ENCODE measurements at places on chromosomes 7 and 10.

DNA sequence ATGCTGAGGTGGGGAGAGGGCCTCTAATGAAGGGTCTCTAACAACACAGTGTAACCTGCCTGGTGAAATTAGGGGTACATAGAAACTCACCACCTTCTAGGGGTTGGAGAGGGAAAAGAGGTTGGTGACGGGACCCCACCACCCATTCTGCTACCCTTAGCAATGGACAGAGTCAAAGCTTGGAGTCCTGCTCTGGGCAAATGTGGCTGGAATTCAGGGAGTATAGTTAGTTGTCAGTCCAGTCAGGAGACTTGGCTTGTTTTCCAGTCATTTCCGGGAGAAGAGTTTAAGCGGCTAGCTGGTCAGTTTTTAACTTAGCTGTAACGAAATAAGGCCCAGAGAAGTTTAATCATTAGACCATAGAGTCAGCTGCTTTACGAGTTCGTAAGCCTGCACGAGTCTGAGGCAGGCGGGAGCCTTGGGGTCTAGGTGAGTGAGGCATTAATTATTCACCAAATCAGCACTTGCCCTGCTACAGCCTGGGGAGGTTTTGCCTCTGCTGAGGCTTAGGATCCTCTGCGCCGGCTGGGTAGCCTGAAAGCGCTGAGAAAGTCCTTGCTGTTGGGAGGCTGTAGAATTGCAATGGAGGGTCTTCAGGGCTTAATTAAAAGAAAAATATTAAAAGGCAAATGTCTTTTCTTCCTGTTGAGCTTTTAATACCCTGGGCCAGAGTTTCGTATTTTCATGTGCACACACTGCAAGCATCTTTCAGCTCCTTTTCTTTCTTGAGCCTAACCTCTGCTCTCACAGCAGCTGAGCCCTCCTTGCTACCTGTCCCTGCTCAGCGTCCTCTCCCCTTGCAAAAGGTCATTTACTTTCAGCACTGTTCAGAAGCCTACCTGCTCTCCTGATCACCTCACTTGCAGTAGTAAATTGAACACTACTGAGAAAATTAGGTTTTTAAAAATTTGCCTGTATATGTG lies 1.5 kb upstream of the LAMB1 start:
- DNase-seq = no peak

DNA sequence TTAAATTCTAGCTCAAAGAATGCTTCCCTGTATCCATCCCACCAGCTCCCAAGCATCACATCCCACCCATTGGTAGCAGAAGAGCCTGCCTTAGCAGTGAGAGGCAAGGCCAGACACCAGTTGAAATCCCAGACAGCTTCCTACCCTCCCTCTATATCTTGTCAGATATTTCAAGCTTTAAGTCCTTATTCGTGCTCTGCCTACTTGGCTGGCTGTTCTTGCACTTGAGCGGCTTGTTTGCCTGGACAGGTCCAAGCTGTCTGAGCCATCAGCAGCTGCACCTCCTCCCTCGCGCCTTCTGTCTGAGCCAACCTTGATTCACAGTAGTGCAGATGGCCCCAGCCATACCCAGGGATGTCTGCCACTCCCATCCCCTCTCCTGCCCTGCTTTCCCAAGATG lies 16.4 kb downstream of the LRRC4 start:
- peak; percentile 13 for DNase-seq

DNA sequence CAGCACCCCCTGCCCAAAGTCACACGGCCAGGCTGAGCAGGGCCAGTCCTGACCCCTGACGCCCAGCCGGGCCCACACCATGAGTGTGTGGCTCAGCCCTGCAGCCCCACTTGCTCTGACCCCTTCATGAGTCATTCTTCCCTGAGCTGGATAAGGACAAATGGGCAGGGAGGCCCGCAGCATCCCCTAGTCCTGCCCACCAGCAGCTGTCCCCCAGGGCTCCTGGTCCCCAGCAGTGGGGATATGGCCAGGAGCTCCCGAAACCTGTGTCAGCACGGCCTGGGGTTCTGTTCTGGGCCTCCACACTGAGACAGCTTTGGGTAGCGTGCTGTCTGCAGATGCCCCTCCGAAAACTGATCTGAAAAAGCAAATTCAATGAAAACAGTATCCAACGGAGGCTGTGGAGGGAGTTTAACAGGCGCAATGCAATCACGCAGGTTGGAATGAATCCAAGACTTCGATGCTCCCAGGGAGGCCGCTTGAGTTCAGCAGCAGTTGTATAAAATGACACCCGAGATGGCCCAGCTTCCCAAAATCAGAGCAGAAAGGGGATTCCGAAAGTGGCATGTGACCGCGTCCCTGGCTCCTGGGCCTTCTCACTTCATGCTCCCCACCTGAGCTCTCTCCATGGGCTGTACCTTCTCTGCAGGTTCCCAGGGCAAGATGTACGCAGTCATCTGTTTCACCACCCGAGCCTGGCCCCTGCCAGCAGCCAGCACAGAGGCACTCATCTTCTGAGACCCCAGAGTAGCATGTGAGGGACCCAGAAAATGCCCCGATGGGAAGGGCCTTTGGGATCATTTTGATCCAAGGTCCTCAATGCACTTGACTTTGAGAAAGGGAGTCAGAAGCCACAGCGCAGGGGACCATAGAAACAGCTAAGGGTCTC lies 214.1 kb downstream of the USP6NL start:
- DNase-seq = no peak

- DNase-seq = no peak
Observed at GRCh38 chr7:114450431-114450830, 35.8 kb downstream of the FOXP2 start.

DNA sequence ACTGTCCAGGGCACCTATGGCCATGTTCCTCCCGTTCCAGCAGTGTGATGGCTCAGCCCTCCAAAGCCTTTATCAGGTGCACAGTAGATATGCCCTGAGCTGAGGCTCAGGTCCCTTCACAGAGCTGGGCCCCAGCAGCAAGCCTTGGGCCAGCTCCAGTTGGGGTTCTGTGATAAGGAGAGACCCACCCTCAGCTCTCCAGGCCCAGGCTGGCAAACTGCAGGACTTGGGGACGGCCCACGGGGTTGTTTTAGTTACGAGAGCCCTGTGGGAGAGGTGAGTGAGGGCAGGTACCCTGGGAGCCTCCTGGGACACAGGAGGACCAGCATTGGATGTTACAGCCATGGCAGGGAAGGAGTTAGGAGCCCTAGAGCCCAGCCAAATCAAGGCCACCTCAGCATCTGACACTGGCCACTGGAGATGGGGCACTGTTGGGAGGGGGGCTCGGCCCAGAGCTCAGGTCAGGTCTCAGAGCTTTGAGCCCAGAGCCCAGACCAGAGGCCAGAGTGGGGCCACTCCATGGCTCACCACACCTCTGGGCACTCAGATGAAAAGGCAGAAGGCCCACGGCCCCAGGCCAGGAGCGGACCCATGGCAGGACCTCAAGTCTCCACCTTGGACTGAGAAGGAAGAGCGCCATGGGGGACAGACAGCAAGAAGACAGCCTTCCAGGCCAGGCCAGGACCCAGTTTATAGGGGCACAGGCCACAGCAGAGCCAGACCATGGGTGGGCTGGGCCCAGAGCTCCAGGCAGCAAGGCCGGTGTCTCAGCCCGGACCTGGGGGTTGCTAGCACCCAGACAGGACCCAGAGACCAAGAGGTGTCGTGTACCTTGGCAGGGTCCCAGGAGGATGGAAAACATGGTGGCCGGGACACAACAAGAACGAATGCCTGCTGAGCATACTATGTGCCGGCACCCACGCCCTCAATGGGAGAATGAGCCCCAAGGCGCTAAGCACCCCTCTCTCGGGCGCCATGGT lies 12.8 kb downstream of the GRID1 start:
- DNase-seq = no peak

GRCh38 chr10:22429981-22430421 lies 84.7 kb downstream of the SPAG6 start:
- no peak for DNase-seq

DNA sequence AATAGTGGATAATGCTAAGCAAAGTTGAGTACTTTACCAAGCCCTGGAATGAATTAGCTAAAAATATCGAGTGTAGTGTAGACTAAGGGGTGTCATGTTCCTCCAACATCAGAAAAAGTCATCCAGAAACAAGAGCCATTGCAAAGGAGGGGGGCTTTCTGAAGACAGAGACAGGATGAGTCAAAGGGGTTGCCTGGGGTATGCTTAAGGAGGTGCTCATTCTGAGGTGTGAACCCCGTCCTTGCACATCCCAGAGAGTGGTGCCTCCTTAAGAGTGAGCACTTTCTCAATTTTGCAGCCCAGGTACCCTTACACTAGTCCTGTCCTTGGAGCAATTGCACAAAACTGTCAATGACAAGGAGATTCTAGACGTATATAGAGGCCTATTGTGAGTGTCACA lies 43.1 kb upstream of the C10orf71 start:
- DNase-seq = no peak

DNA sequence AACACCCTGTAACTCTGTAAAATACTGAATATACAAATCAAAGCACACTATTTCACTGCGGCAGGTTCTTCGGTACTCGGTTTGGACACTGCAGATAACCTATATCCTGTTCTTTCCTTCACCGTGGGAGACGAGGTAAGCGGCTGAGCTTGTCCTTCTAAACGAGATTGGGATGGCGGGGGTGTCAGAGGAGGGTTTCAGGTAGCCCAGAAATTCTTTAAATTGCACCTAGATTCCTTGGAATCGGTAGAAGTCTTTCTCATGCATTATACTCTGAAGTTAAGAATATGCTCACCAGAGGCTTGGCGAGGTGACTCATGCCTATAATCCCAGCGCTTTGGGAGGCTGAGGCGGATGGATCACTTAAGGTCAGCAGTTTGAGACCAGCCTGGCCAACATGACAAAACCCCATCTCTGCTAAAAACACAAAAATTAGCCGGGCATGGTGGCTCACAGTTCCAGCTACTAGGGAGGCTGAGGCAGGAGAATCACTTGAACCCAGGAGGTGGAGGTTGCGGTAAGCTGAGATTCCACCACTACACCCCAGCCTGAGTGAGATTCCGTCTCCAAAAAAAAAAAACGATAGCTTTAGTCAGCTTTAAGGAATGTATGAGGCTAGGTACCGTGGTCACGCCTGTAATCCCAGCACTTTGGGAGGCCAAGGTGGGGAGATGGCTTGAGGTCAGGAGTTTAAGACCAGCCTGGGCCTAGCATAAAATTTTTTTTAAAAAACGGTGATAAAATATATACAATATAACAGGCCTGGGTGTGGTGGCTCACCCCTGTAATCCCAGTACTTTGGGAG lies 10.1 kb upstream of the LAT2 start:
- no peak for DNase-seq

Data from NCI-H1417 (cell line).